ENCODE measurements at places on chromosomes 7 and 10.

GRCh38 chr7:116786791-116787443, 75.5 kb upstream of the CAPZA2 start:
- DNase-seq: no peak

- no peak for DNase-seq
Observed at GRCh38 chr7:86844608-86845007, 200.9 kb downstream of the GRM3 start.

DNA sequence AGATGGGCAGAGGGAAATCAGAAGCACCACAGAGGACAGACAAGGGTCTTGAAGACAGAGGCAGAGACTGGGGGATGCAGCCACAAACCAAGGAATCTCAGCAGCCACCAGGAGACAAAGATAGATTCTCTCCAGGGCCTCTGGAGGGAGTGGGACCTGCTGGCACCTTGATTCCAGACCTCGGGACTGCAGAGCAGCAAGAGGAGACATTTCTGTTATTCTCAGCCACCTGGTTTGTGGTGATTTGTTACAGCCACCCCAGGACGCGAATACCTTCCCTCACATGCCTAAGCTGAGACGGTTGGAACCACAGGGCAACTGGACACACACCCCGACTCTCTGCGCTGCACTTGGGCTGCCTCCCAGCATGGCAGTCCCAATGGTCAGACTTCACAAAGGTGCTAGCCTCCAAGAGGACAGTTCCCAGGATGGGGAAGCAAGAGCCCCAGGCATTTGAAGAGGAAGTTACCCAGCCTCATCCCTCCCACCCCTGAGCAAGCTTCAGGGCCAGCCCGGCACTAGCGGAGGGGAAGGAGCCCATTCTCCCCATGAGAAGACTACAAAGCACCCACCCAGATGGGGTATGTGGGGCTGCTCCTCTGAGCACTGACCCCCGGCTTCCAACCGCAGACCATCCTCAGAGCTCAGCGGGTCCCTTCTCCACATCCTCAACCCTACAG, 104.6 kb upstream of the INSIG1 start:
- DNase-seq: no peak

DNA sequence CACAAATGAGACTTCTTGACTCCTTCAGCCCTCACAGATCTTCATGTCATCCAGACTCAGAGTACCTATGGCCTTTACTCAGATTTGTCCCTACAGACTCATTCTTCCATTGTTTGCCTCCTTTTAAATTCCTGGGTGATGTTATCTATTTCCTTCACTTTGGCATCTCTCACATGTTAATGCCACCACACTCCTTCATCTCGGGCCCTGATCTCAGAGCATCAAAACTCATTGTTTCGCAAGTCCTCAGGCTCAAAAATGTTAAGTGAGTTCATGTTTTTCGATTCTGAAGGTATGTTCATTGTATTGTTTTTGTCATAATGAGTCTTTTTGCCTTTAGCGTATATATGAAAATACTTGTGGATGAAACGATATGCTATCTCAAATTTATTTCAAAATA, 62.3 kb upstream of the AHR start:
- no peak for DNase-seq

DNA sequence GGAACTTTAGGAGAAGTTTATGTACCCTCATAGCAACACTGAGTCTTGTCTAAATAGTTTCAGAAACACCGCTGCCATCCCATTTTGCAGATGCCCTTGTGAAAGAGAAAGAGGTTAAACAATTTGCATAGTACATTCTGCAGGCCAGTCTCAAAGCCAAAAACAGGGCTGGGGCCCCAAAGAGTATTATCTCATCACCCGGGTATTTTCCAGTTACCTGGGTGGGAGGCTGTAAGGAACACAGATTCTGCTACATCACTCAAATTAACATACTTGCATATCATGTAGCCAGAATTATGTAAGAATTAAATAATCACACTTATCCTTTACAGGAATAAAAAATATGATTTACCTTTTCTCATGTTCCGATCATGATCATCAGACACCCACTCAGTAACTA, 3.1 kb upstream of the FAM171A1 start:
- no peak for DNase-seq

DNA sequence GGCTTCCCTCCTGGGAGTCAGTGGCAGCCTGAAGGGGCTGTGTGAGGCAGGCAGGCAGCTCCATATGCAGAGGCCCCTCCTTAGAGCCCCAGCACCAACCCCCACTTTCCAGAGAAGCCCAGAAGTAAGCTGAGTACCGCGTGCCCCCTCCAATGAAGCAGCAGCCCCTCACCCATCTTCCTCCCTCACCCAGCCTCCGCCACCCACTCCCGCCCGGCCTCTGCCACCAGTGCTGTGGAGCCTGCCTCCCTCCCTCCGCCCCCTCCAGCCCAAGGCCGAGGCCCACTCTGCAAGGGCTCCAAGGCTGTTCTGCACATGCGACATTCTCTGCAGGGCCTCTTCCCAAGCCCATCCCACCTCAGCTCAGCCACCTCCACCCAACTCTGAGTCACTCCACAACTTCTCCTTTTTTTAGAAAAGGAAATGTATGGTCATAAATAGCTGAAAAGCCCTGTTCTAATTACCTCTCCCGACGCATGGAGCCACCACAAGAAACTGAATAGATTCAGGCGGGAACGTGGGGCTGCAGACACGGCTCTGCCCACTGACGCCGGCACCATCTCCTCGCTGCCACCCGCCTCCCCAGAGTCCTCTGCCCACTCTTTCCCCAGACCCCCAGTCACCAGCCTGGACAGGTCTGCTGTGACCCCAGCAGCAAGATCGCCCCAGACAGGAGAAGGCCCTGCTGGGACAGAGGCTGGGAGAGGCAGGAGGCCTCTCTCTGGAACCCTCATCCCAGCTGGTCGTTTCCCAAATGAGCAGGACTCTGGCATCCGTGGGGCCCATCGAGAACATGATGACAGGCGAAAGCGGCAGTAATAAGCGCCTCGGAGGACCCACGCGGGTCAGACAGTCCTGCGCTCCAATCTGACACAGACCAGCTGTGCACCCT, 213.9 kb downstream of the MAD1L1 start:
- peak; percentile 98 for DNase-seq

DNA sequence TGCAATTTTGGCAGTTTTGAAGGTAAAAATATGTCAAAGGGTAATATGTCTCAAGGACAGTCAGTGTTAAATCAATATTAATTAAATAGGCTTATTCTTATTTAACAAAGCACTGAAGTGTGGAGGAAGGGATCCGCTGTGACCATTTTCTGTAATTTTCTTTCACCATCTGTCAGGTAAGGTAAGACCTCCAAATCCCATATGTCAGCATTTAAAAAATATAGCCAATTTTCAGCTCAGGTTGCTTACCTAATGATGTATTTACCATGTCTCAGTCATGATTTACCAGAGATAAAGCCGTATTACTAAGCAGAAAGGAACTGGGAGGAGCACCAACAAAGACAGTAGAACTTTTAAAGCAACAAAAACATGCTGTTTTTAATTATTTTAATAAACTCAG, 683.9 kb downstream of the CCSER2 start:
- no peak for DNase-seq

- no peak for DNase-seq
Observed at GRCh38 chr10:73808021-73808815, 3.2 kb downstream of the NDST2 start.

- no peak for DNase-seq
Observed at GRCh38 chr10:19041171-19041570, 7.4 kb upstream of the MALRD1 start.

GRCh38 chr10:120953897-120954296, 102.7 kb downstream of the WDR11 start:
- DNase-seq: no peak

DNA sequence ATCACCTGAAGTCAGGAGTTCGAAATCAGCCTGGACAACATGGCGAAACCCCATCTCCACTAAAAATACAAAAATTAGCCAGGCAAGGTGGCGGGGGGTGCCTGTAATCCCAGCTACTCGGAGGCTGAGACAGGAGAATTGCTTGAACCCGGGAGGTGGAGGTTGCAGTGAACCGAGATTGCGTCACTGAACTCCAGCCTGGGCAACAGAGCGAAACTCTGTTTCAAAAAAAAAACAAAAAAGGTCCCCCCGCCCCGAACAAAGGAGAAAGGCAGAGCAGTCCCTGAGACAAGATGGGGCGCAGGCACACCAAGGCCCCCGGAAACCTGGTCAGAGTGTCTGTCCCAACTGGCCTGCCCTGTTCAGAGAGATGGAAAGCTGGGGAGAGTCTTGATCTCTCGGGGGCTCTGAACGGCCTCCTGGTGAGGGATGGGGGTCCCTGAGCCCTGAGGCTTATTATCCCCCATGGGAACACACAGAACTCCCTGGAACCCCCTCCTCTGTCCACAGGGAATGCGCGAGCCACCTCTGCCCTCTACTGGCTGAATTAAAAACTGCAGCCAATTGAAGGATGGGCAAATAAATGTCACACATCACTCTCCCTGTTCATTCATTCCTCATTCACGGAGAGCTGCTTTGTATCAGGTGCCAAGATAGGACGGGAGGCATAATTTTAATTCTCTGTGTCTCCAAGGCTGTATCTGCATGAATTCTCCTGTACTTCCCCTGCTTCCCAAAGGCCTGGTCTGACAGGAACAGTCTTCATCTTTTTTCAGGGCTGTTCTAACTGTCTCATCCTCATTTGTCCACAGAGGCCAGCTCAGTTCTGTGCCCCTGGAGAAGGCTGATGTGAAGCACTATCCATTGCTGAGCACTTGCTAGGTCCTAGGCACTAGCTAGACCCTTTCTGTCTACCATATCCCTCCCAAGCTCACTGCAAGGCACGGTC, 28.9 kb downstream of the MAT1A start:
- peak; percentile 38 for DNase-seq

- DNase-seq: no peak
Observed at GRCh38 chr10:75375838-75376237, 25.7 kb downstream of the ZNF503 start.

DNA sequence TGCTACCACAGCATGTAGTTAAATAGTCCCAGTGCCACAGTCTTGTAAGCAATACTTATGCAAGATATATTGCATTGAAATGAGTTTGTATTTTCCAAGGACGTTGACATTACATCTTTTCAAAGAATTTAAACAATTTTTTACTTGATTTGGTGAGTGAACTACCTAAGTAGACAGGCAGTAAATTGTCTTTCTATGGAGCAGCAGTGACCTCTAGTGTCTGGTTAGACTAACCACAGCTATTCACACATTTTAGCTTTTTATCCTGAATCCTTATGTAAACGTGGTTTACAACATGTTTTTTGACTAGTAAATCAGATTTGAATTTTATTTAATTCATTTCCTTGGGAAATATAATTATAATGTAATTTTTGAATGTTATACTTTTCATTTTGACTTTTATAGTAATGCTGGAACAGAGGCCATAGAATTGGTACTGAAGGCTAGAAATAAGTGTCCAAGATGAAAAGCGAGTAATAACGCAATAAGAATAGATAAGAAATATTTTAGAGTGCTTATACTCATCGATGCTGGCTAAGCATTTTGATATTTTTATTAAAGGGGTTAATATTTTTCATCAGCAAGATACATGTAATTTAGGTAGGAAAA, 5.6 kb downstream of the LRRTM3 start:
- DNase-seq: peak; percentile 23

- no peak for DNase-seq
Observed at GRCh38 chr7:146728141-146728540, 611.5 kb downstream of the CNTNAP2 start.

DNA sequence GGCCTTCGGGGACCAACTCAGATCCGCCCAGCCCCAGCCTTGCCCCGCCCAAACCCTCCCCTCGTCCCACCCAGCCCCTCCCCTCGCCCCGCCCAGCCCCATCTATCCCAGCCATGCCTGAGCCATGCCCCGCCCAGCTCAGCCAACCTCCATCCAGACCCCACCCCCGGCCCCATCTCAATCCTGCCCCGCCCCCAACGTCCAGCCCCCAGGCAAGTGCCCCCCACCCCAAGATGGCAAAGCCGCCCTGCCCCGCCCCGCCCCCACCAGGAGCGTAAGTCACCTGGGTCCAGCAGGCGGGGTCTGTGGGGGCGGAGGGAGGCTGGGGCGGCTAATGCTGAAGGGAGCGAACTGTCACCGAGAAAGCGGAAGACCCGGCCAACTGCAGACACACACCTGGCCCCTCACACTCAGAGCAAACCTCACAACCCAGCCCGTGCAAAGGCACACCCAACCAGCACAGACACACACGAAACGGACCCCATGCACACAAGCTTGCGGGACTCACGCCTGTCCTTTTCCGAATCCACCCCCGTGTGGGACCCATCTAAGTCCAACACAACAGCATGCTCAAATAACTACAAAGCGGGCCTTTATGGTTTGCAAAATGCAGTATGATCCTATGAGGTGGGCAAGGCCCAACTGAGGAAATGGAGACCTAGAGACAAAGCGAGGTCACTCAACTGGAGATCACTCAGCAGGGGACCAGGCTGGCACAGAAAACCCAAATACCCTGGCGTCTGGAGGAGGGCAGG, 11.5 kb upstream of the OGA start:
- no peak for DNase-seq

DNA sequence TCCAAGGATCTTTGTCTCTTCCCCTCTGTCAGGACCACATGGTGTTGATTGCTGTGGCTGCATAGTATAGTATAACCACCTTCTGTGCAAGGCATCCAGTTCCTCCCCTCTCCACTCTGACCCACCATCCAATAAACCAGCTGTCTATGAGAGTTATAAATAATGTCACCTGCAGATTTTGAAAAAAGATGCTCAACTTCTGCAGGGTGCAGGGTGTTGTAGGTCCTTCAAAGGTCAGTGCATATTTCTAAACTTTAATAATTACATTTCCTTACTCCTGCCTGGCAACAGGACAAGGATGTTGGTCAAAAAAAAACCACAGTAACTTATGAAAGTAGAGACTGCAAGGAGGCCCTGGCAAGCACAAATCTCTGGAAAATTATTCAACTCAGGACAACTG, 166.2 kb downstream of the PKD1L1 start:
- no peak for DNase-seq

- DNase-seq: no peak
Observed at GRCh38 chr7:120716307-120716706, 141.6 kb downstream of the TSPAN12 start.

- no peak for DNase-seq
Observed at GRCh38 chr7:111126987-111127386, 36.1 kb downstream of the LRRN3 start.

DNA sequence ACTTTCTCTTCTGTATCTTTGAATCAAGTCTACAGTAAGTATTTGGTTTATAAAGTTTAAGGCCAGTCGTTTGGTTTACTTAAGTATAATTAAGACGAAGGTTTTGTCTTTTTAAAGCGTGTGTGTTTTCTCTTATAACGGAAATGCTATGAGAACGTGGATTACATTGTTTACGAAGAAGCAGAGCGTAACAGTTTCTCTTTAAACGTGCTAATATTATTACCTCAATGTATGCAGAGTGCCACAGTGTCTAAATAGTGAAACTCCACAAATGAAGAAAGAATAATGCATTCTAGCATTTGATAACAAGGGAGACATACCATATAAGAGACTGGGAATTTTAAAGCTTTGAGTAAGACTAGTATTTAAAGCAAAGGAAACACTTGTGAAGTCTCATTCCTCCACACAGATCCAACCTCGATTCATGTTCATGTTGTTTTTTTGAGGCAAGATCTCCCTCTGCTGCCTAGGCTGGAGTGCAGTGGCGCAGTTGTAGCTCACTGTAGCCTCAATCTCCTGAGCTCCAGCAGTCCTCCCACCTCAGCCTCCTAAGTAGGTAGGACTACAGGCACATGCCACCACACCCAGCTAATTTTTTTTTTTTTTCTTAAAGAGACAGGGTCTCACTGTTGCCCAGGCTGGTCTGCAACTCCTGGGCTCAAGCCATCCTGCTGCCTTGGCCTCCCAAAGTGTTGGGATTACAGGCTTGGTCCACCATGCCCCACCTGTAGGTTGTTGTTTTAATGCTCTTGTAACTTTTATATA, 75.1 kb downstream of the ANKRD61 start:
- DNase-seq: peak; percentile 55
